ENCODE measurements at places on chromosomes 16 and 17. TPM values are rescaled to one million over a fixed set of nuclear protein-coding genes. Genes with fewer than 3 reads are reported as not detected.

GRCh38 chr17:73482251-73482716 is 162.0 kb downstream of the SDK2 start:
- DNase-seq = no peak
- no peaks in the 10 kb centered on the region for H3K27me3 ChIP-seq
- H3K4me3 ChIP-seq = no peak overlapping the region
- no peaks in the 10 kb centered on the region for H3K4me1 ChIP-seq

DNA sequence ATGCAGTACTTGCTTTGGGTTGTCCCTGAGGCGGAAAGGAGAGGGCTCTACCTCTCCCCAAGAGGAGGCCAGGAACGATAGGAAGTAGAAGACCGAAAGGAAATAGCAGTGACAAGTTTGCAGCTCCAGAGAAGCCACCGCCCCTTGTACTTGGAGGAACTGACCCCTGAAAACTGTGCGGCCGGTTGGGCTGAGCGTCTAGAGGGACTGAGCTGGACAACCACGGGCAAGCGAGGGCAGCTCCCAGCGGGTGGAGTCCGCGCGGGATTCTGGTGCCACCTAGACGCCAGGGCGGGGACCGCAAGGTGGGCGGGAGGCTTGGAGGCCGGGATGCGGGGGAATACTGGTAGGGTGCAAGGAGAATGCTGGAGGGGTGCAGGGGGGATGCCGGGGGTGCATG is 1.3 kb upstream of the SLC6A4 start:
- DNase-seq = no peak
- no peak overlapping the region for H3K27ac ChIP-seq
- H3K4me1 ChIP-seq = peaks cover 36% of the 10 kb centered on the region
- no peaks in the 10 kb centered on the region for H3K36me3 ChIP-seq

Gene TNFSF13
- 19.4 TPM for total RNA-seq

Gene SARM1
- total RNA-seq = 16.2 TPM

- H3K4me3 ChIP-seq = peak overlapping the region; percentile 59
- no peaks in the 10 kb centered on the region for H3K27me3 ChIP-seq
- H3K36me3 ChIP-seq = no peaks in the 10 kb centered on the region
- DNase-seq = no peak
- H3K27ac ChIP-seq = peak overlapping the region; percentile 91
Observed at GRCh38 chr17:48563385-48563838, 14.7 kb downstream of the HOXB4 start.

DNA sequence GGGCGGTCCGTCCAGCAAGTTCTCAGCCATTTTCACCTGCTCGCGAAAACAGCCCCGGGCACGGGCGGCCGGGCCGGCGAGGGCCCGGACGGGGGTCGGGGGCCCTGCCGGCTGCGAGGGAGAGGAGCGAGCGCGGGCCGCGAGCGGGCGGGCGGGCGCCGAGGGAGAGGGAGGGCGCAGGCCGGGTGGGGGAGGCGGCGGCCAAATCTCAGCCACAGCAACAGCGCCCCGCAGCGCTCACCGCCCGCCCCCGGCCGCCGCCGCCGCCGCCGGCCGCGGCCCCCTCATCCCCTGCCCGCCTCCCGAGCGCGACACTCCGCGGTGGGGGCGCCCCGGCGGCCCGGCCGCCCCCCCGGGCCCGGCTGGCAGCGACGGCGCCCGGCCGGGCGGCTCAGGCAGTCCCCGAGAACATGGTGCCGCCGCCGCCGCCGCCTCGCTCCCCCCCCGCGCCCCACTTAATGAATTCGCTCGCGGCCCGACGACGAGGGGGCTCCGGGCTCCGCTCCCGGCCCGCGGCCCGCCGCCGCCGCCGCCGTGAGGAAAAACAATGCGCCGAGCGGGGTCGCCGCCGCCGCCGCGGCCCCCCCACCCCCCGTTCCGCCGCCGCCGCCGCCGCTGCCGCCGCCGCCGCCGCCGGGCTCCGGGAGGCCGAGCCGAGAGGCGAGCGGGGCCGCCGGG is 487 bp downstream of the CREBBP start:
- peak overlapping the region; percentile 84 for H3K27ac ChIP-seq
- H3K27me3 ChIP-seq = no peaks in the 10 kb centered on the region
- DNase-seq = no peak
- H3K4me1 ChIP-seq = peaks cover 47% of the 10 kb centered on the region
- peak overlapping the region; percentile 88 for H3K4me3 ChIP-seq
- no peaks in the 10 kb centered on the region for H3K36me3 ChIP-seq

DNA sequence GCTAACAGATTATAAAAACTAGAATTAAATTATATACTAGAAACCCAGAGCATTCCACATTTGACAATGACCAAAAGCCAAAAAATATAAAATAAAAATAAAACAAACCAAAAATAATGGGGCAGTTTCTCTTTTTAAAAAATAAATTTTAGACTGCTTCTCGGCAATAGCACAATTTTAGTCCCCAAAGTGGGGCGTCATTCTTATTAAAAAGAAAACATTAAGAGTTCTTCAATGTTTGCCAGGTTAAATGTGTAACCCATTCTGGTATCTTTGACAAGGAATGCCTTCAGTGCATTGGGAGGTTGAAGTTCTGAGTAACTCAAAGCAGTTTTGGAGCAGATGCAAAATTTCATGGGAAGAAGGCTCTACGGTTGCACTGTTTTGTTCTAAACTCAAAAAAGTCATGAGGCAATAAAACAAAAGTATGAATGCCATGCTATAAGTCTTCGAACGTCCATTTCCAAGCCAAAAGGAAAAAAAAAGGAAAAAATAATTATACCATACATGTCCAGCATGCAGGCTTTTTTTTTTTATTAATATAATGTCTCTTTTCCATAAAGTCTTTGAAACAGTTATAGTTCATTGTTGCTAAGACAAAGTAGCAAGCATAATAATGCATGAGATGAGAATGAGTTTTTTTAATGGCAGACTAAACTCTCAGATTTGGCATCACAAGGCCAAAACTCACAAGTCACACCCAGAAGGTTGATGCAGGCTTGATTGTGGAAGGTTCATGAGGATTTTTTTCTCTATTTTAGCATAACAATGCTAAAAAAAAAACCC is 3.1 kb downstream of the MAF start:
- peak overlapping the region; percentile 52 for H3K4me3 ChIP-seq
- no peaks in the 10 kb centered on the region for H3K27me3 ChIP-seq
- no peaks in the 10 kb centered on the region for H3K4me1 ChIP-seq
- DNase-seq = no peak

- peaks cover 36% of the 10 kb centered on the region for H3K36me3 ChIP-seq
- H3K4me1 ChIP-seq = peaks cover 19% of the 10 kb centered on the region
- no peak for DNase-seq
- H3K27ac ChIP-seq = no peak overlapping the region
- H3K4me3 ChIP-seq = no peak overlapping the region
Observed at GRCh38 chr17:79950306-79950705, 85.4 kb downstream of the TBC1D16 start.

Gene C17orf67
- 4.3 TPM for total RNA-seq

Gene SYNGR3
- 5.6 TPM for total RNA-seq

GRCh38 chr16:6206080-6206479 is 1108.5 kb upstream of the EEF2KMT start:
- no peaks in the 10 kb centered on the region for H3K27me3 ChIP-seq
- DNase-seq = no peak
- H3K4me1 ChIP-seq = no peaks in the 10 kb centered on the region
- no peak overlapping the region for H3K27ac ChIP-seq

Gene ZSCAN10
- not detected for total RNA-seq

Gene AP2B1
- 140 TPM for total RNA-seq

GRCh38 chr16:497258-497657 is 30.3 kb upstream of the CAPN15 start:
- H3K27me3 ChIP-seq = no peaks in the 10 kb centered on the region
- H3K36me3 ChIP-seq = peaks cover 33% of the 10 kb centered on the region
- no peak overlapping the region for H3K4me3 ChIP-seq
- no peaks in the 10 kb centered on the region for H3K4me1 ChIP-seq
- no peak for DNase-seq

Gene EVI2A
- total RNA-seq = 2.5 TPM

DNA sequence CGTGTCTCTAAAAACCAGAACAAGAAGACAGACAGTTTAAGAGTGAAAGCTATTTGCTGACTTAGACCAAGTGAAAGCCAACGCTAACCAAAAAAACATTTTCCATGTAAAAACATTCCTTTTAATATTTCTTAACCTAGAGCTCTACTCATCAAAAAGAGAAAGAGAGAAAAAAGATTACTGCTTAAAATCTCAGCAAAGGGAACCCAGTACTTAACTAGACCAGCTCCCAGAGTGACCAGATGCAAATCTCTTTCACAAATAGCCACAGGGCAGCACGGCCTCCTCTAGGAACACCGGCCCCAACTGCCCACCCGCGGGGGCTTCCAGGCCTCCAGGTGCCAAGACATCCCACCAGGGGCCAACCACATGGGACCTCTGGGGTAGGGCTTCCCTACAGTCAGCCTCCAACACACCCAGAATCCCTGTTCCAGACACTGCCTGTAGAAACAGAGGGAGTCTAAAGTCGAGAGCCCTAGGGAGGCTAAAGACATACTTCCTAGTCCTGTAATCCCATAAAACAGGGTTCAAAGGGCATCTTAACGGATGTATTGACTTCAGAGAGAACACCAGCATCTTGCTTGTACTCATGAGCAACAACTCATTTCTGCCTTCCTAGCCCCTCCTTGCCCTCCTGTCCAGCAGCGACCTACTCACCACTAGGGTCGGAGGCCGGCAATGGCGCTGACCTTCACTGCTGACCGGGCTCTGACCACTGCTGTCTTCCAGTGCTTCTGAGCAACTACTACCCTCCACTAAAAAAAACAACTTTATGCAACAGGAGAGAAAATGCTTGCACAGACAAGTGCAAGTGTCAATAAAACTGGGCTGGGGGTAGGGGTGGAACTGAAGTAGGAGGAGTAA is 21.3 kb downstream of the ZCCHC14 start:
- no peak overlapping the region for H3K4me3 ChIP-seq
- H3K27me3 ChIP-seq = no peaks in the 10 kb centered on the region
- H3K4me1 ChIP-seq = peaks cover 67% of the 10 kb centered on the region
- DNase-seq = no peak
- peaks cover 5% of the 10 kb centered on the region for H3K36me3 ChIP-seq

DNA sequence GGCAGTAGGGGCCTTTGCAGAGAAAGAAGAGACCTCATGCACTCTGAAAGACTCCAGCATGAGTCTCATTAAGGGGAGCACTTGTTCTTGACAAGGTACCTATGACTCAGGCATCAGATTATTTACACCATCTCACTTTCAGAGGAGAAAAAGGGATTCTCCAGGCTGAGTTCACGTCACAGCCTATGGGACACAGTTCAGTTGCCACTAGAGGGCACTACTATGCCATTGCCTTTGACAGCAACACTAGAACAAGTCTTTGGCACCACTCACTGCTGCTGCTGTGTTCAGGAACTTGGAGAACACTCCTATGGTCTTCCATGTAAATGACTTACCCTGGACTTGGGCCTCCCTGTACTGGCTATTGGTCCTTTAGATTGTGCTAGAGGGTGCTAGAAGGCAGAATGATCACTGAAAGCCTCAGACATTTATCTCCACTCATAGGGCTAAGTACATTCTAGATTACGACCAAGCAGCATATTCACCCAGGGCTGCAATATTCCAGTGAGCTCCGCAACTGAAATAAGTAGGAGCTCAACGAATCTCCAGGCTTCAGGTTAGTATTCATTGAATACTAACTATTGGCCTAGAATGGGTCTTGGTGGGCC is 225.1 kb upstream of the CA10 start:
- no peak overlapping the region for H3K27ac ChIP-seq
- H3K27me3 ChIP-seq = no peaks in the 10 kb centered on the region
- no peaks in the 10 kb centered on the region for H3K36me3 ChIP-seq
- no peak for DNase-seq

Gene OR1A1
- not detected for total RNA-seq

- no peaks in the 10 kb centered on the region for H3K27me3 ChIP-seq
- H3K36me3 ChIP-seq = no peaks in the 10 kb centered on the region
- H3K27ac ChIP-seq = no peak overlapping the region
- DNase-seq = no peak
- H3K4me1 ChIP-seq = peaks cover 14% of the 10 kb centered on the region
Observed at GRCh38 chr16:54506214-54506580, 219.6 kb upstream of the IRX3 start.

Gene NSRP1
- 20.0 TPM for total RNA-seq

DNA sequence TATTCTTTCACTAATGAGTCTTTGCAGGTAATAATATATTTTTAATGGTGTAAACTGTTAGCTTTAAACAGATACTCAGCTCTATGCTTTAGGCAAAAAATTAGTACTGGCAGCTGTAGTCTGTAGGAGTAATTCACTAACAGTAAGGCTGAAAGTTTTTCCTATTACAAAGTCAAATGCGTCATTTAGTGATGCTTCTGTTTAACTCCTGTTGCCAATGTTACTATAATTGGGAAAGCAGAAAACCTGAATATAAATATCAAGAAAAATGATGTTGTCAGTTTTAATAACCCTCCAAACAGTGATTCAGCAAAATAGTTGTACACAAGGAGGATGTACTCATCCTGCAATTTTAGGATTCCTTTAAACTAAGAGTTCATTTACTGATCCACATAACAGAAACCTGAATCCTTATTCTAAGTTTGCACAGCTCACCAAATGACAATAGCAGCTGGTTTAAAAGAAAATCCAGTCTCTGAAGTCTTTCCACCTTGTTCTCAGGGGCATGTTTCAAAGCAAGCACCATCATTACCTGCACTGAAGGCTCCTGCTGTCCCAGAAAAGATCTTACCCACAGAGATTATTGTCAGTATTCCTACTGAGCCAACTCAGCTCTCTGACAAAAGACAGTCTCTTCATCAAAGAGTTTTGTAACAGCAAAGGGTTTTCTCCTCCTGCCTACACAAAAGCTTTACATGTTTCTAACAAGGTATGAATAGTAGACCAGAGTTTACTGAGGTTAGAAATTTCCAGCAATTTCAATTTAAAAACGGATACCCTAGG is 4.2 kb downstream of the CDR2 start:
- peaks cover 84% of the 10 kb centered on the region for H3K4me1 ChIP-seq
- no peak for DNase-seq
- H3K27me3 ChIP-seq = no peaks in the 10 kb centered on the region

DNA sequence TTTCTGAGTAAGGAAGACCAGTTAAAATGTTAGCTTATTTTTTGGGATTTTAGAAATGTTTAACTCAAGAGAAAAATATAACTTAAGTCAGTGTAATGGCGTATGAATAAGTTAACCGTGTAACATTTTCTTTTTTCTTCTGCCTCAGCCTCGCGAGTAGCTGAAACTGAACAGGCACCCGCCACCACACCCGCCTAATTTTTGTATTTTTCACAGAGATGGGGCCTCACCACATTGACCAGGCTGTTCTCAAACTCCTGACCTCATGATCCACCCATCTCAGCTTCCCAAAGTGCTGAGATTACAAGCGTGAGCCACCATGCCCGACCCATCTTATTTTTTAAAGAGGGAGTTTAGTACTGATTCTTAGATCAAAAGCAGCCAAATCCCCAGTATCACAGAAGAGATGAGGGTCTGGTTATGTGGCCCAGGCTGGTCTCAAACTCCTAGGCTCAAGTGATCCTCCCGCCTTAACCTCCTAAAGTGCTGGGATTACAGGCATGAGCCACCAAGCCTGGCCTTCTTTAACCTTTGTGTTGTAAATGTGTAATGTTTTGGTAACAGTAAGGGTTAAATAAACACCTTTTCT is 16.8 kb downstream of the PITPNC1 start:
- peaks cover 24% of the 10 kb centered on the region for H3K4me1 ChIP-seq
- no peak overlapping the region for H3K27ac ChIP-seq
- H3K36me3 ChIP-seq = no peaks in the 10 kb centered on the region
- no peaks in the 10 kb centered on the region for H3K27me3 ChIP-seq
- no peak overlapping the region for H3K4me3 ChIP-seq

Data from esophagus muscularis mucosa (tissue), 4 donors.